ENCODE measurements at places on chromosomes 11 and 22. TPM values are rescaled to one million over a fixed set of nuclear protein-coding genes. Genes with fewer than 3 reads are reported as not detected.

- DNase-seq = peak; percentile 86
These were observed 55.3 kb downstream of the NFAM1 start for GRCh38 chr22:42376711-42377554.

- no peak for DNase-seq
These were observed 12.3 kb upstream of the NXPE4 start for GRCh38 chr11:114607753-114608459.

DNA sequence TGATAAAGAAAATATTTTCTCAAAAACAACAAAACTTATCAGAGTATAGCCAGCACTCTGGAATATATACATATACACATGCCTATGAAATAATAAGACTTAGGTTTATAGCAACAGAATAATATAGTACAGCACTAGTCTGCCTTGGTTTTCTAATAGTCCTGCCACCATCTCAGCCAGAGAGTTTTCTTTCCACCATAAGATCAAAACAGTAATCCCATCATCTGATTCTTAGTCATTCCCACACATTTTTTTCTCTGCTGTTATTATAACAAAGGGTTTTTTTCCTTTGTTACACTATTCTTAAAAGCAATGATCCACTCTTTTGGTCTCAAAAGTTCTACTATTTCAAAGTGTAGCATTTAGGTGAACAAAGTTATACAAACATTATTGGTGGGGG lies 15.1 kb downstream of the MTMR2 start:
- DNase-seq = no peak

DNA sequence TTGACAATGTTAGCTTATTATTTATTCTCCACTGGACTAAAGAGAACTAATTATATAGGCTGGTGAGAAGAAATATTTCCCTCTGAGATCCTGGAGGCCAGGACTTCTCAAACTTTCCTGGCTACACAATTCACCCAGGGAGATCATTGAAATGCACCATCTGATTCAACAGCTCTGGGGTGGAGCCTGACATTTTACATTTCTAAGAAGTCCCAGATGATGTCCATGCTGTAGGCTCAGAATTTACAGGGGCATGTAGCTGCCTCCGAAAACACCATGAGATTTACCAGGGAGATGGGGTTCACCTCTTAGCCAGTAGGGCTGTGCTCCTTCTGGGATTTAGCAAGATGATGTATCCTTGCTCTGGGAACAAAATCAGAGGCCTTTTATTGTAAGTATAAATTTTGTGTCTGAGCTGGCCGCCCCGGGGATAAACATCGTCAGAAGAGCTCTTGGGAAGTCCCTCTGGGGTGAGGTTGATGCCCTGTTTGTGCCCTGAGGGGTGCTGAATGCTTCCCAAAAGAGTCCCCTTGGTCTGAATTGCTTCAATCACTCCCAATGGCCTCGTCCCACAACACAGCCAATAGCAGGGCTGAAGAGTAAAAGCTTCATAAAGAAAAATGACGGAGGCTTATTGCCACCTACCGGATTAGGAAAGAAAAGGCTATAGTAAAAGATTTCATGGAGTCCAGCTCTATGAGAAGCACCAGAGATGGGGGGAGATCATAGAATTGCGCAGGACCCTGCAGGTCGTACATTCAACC lies 33.4 kb upstream of the API5 start:
- DNase-seq = peak; percentile 33

GRCh38 chr11:32852207-32852606 lies 22.5 kb downstream of the PRRG4 start:
- DNase-seq = peak; percentile 62

DNA sequence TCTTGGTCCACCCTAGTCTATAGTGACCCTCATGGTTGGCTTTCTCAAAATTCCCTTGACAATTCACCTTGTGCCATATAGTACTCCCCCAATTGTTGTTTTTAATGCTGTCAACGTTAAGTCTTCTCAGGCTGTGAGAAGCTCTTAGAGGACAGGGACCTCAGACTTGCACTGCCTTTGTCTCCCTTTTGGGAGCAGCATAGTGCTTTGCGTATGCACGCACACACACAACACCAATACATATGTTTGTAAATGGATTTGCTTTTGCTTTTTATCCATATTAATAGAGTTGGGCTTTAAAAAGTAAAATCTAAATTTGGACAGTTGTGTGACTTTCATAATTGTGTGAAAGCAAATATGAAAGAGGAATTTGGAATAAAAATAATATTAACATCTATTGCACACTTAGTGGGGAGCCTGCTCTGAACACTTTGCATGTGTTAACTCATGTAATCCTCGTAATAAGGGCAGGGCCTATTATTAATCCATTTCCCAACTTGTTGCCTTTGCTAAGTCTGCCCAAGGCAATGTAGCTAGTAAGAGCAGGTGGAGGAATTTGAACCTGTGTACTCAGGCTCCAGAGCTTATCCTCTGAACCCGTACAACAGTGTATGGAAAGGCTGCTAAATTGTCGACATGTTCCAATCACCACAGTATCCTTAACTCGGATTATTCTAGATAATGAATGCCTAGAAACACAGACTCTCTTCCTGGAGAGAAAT lies 257.7 kb upstream of the NARS2 start:
- DNase-seq = no peak

- no peak for DNase-seq
These were observed 28.5 kb downstream of the BTBD10 start for GRCh38 chr11:13434247-13435205.

DNA sequence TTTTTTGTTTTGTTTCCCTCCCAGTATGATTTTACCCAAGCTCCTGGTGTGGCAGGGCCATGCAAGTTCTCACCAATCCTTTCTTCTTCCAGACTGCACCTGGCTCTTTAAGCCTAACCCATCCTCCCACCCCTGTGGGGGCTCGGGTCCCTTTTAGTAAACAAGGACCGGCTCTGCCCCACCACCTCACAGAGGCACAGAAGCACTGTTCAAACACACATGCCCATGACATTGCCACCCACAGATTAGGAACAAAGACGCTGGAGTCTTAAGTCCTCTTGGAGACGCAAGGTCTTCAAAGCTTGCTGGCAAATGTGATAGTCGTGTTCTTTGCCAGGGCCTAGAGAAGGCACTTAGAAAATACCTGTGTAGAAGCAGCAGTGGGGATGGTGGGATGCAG lies 18.9 kb downstream of the UQCR10 start:
- DNase-seq = no peak

Gene OR2AG1
- 4.6 TPM for total RNA-seq

GRCh38 chr11:45248501-45249011 lies 37.6 kb downstream of the SYT13 start:
- no peak for DNase-seq

Gene MYBPC3
- total RNA-seq = 1.2 TPM

Gene JAM3
- total RNA-seq = 156 TPM

Gene PDGFB
- total RNA-seq = 4.8 TPM

- DNase-seq = no peak
These were observed 34.0 kb downstream of the PPM1F start for GRCh38 chr22:21918466-21919185.

DNA sequence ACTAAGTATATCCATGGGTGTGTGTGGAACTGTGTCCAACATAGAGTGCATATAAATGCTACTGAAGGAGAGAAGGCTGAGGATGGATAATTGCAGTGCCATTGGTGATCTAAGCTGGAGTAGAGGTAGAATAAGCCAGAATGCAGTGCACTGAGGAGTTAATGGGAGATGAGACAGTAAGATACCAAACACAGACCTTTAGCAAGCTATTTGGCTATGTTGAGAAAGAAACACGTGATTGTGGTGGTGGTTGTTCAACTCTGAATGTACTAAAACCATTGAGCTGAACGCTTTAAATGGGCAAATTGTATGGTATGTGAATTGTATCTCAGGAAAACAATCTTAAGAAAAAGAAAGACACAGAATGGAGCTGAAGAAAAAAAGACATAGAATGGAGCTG lies 22.8 kb downstream of the JAML start:
- DNase-seq = no peak

GRCh38 chr11:66848671-66849500 lies 5.6 kb downstream of the RCE1 start:
- no peak for DNase-seq

Gene PYGM
- total RNA-seq = 14.7 TPM

Gene CLTCL1
- 9.9 TPM for total RNA-seq

Gene INS
- not detected for total RNA-seq

GRCh38 chr11:57868491-57868890 lies 106.9 kb downstream of the CTNND1 start:
- DNase-seq = no peak

- DNase-seq = peak; percentile 74
These were observed 152.8 kb downstream of the NCAM1 start for GRCh38 chr11:113113801-113114704.

DNA sequence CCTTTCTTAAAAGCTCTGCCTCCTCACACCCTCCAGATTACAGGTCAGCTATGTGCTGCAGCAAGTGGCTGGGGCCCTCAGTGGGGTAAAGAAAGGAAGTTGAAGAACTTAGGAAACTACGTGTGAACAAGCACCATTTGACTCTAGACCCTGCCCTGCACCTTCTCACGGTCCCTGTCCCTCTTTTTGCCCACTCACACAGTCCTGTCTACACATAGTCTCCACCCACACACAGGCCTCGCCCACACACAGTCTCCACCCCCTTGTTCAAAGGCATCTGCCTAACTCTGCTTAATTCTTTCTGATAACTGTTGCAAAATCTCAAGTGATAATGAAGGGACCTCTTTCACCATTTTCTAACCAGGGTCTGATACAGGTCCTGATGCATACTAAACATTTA lies 59.0 kb downstream of the TMPRSS5 start:
- no peak for DNase-seq

DNA sequence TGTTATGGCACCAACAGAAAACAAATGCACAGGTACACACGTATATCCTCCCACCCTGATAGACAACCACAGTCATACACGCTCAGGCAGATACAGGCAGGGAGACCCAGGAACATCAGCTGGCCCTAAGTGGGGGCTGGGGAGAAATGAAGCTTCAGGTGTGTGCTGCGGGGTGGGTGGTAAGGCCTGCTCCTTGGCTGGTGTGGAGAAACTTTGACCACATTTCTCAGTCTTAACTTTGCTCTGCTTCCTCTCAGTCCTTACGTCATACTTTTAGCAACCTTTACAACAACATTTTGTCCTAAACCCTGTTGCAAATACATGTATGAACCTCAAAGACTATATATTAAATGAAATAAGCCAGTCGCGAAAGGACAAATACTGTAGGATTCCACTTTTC lies 6.7 kb upstream of the ANAPC15 start:
- no peak for DNase-seq

GRCh38 chr11:77214557-77214956 lies 86.5 kb downstream of the MYO7A start:
- DNase-seq = no peak

GRCh38 chr11:126396965-126397364 lies 41.5 kb downstream of the ST3GAL4 start:
- DNase-seq = no peak

DNA sequence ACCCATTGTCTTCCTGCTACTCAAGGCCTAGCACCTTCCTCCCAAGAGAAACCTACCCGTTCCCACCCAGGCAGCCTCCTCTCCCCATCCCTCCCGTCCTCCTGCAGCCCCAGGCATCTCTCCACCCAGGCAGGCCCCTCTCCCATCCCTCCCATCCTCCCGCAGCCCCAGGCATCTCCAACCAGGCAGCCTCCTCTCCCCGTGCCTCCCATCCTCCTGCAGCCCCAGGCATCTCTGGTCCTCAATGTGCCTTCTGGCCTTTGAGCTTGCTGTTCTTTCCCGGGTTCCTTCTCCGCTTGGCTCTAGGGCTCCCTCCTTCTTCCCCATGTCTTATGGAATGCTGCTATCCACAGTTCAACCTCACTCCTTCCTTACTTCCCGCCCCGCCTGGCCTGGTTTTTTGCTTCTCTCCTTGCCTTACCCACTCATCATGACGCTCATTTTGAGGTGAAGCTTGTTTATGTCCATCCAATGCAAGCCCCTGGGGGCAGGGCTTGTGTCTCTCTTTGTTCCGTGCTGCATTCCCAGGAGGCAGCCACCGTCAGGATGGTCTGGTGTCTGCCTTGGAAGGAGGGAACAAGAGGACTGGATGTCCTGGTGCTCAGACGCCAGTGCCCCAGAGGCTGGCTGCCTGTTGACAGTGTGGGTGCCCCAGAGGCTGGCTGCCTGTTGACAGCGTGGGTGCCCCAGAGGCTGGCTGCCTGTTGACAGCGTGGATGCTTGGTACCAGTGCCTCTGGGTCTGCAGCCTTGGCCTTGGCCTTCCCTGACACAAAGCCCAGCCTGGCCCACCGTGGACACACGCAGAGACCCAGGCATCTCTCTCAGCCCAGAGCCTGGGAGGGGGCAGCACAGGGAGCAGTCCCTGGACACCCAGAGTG lies 815.7 kb downstream of the BRD1 start:
- DNase-seq = no peak

GRCh38 chr11:67369275-67369674 lies 4.1 kb downstream of the CLCF1 start:
- no peak for DNase-seq

- DNase-seq = no peak
These were observed 1.6 kb upstream of the ATG16L2 start for GRCh38 chr11:72812604-72812966.

Gene DEUP1
- 4.1 TPM for total RNA-seq

GRCh38 chr22:27349456-27349855 lies 452.1 kb downstream of the MN1 start:
- DNase-seq = no peak

Gene TYMP
- 89.8 TPM for total RNA-seq

DNA sequence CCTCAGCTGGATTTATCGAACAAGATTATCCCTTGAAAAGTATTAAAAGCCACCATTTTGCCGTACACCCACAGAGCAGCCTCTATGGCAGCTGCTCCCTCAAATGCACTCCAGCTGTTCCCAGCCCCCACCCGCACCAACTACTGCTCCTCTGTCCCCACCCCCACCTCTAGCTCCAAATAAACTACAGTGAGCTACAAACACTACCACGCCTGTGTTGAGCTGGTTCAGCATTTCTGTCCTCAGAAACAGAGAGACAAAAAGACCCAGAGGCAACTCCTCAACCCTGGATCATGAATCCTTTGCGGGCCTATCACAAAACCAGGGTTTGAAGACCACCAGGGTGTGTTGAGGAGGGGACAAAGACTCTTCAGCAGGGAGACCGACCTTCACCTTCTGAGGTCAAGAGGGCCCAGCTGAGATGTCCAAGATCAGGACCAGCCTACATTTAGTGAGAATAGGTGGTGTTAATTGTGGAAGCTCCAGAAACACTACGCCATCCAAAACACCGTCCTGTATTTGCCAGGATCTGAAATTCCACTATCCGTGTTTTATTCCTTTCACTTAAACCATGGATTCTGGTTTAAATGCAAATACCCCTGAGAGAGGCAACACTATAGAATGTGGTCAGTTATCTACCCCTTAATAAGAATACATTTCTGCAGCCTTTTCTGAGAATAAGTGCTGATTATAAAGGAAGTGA lies 195.9 kb downstream of the DSCAML1 start:
- peak; percentile 39 for DNase-seq

Measured in umbilical cord (tissue), 2 donors.